ENCODE measurements at places on chromosomes 12 and 14.

DNA sequence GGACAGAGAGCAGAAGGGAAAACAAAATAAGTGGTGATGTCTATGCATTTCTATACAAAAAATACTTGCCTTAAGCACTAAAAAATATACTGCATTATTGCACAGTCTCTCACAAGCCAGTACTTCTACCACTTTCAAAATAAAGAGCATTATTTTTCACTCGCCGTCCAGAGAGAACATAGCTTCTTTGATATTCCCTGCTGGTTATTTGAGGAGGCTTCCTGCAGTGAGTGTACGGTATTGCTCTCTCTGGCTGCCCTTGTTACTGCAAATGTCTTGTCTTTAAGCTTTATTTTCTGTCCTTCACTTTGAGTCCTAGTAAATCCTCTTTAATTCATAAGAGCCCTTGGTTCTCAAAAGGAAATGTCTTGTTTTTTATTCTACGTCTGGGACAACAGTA is 81.1 kb downstream of the EML1 start:
- peak; percentile 29 for DNase-seq

- no peak for DNase-seq
Observed at GRCh38 chr12:102429211-102430154, 50.9 kb downstream of the IGF1 start.

GRCh38 chr14:103131580-103131979 is 8.3 kb downstream of the TNFAIP2 start:
- no peak for DNase-seq

GRCh38 chr14:31828946-31829868 is 247.9 kb upstream of the ARHGAP5 start:
- DNase-seq: peak; percentile 18

DNA sequence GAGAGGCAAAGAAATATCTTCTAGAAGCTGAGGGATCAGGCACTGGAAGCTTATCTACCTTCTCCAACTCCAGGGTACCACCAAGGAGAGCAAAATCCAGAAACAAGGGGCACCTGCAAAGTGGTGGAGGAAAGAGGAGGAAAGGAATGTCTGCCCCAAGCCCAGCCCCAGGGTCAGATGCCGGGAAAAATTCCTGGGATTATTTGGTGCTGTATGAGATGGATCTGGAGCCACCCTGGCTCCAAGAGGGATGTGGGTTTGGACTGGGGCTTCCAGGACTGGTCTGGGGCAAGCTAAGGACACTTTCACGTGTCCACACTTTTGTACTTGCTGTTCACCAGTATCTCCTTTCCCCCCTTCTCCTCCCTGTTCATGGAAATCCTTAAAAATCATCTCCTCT is 69.8 kb downstream of the DPF3 start:
- no peak for DNase-seq

DNA sequence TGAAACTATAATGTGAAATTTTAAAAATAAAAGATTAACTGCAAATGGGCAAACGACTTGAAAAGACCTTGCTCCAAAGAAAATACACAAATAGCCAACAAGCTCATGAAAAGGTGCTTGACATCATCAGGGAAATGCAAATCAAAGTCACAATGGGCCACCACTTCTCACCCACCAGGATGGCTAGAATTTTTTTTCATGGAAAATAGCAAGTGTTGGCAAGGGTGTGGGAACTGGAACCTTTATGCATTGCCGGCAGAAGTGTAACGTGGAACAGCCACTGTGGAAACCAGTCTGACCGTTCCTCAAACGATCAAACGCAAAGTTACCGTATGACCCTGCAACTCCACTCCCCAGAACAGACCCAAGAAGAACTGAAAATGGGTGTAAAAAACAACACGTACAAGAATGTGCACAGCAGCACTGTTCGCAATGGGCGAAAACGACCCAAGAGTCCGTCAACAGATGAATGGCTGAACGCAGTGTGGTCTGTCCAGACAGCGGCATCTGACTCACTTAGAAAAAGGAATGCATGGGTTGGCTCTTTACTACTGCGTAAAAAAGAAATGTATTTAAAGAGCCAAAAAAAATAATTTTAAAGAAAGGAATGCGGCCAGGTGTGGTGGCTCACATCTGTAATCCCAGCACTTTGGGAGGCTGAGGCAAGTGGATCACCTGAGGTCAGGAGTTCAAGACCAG is 40.2 kb downstream of the SCARB1 start:
- DNase-seq: no peak

DNA sequence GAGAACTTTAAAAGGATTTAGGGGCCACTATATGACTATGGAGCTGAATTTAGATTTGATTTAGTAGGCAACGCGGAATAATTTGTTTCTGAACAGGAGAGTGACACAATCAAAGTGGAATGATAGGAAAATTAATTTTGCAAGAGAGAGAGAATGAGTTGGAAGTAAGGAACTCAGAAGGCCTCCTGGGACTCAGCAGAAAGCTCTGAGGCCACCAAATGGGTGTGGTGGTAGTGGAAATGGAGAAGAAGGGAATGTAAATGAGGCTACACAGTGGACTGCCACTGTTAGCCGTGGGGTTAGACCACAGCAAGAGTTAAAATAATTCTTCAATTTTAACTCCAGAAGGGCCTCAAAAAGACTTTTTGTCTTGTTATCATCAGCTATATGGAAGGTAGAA is 102.7 kb downstream of the LRRK2 start:
- no peak for DNase-seq

DNA sequence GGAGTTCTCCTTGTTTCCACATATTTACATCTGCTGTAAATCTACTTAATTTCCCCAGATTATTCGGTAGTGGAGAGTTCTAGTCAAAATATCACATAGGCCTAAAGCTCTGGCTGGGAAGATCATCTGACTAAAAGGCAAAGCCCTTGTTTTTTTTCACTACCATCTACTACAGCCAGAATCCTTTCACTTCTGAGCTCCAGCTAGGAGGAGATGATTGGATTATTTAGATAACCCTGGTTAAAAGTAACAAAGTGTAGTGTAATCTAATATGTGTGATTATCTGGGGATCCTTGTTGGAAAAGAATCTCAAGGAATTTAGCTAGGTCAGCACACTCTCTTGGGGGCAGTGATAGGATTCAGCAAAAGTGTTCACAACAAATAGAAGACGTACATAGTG is 125.4 kb downstream of the DYRK2 start:
- no peak for DNase-seq

DNA sequence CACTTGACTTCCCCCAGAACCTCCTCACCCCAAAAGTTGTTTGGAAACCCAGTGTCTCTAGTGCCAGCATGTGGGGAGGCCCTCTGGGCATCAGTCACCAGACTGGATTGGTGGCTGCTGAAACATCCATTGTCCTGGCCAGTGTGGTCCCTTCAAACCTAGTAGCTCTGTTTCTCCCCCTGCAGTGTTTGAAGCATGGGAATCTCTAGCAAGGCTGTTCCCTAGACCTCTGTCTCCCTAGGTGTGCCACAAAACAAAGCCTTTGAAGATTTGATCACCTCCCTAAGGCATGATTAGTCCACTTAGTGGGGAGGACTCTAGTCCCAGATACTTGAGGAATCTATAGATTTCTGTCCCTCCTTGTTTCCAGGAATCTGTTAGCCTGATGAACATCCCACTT is 60.3 kb downstream of the ARF6 start:
- peak; percentile 32 for DNase-seq

DNA sequence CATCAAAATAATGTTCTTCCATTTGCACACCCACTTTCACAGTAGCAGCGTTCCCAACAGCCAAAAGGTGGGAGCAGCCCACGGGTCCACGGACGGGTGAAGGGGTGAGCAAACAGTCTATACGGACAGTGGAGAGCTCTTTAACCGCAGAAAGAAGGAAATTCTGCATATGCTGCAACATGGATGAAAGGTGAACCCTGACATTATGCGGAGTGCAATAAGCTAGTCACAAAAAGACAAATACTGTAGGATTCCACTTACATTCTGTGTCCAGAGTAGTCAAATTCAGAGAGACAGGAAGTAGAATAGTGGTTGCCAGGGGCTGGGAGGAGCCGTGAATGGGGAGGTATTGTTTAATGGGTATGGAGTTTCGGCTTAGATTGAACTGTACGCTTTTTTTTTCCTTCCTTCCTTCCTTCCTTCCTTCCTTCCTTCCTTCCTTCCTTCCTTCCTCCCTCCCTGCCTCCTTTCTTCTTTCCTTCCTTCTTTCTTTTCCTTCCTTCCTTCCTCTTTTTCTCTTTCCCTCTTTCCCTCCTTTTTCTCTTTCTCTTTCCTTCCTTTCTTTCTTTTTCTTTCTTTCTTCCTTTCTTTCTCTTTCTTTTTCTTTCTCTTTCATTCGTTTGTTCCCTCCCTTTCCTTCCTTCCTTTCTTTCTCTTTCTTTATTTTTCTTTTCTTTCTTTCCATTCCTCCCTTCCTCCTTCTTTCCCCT is 15.8 kb upstream of the ANKRD9 start:
- peak; percentile 81 for DNase-seq

DNA sequence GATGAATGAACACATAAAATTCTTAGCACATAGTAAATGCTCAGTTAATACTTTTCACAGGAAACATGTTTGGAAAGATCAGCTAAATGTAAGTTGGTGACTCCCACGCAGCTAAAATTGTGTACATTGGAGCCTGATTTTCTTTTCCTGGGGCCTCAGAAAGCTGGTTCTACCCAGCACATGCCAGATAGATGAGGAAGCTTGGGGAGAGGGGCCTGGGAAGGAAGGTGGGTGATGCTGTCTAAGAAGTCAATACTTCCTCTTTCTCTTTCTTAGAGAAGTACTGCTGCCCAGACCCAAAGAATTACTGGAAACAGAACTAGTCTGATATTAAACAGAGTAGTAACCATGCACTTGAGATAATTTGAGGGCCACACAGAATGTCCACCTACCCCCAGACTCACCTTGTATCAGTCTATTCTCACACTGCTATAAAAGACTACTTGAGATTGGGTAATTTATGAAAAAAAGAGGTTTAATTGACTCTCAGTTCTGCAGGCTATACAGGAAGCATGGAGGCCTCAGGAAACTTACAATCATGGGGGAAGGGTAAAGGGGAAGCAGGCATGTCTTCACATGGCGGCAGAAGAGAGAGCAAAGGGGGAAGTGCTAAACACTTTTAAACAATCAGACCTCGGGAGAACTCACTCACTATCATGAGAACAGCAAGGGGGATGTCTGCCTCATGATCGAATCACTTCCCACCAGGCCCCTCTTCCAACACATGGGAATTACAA is 123.3 kb upstream of the MED13L start:
- no peak for DNase-seq

DNA sequence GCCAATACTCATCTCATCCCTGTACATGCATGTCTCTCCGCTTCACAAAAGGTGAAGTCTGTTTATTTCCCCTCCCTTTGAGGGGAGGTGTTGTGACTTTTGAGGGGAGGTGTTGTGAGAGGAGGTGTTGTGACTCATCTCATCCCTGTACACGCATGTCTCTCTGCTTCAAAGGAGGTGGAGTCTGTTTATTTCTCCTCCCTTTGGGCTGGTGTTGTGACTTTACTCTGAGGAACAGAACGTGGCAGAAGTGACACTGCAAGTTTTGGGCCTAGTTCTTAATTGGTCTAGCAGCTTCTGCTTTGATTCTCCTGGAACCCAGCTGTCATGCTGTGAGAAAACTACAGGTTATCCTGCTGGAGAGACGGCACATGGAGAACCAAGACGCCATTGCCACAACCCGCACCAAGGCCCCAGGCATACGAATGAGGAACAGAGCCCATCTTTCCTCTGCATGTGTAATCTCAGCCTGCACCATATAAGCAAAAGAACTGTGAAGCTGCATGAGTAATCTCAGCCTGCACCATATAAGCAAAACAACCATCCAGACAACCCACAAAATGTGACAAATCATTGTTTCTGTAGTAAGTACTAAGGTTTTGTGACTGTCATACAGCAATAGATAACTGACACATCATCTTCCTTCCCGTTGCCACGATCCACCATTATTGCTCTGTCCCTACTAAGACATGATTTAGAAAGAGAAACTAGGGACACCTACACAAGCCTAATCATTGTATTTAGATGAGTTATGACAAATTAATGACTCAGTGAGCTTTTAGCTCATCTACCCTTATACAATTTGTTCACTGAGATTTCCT is 30.0 kb downstream of the GALNT4 start:
- no peak for DNase-seq

- no peak for DNase-seq
Observed at GRCh38 chr14:22400655-22401259, 188.3 kb downstream of the DAD1 start.

GRCh38 chr14:75426332-75427125 is 1.3 kb upstream of the JDP2 start:
- no peak for DNase-seq

GRCh38 chr12:118682656-118683055 is 298.7 kb upstream of the SRRM4 start:
- no peak for DNase-seq

DNA sequence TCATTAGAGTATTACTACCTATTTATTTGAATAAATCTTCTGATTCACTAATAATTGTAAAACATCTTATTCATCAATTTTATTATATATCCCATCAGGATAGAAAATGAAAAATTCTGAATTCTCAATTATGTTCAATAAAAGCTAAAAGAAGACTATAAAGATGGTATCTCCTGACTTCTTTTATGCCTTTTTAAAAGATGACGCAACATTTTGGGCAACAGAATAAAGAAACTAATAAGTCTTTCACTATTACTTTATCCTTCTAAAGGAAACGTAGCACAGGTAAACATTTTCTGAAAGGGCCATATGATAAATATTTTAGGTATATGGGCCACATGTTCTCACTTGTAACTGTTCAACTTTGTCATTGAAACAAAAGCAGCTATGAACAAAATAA is 10.1 kb upstream of the ATXN7L3B start:
- DNase-seq: no peak

DNA sequence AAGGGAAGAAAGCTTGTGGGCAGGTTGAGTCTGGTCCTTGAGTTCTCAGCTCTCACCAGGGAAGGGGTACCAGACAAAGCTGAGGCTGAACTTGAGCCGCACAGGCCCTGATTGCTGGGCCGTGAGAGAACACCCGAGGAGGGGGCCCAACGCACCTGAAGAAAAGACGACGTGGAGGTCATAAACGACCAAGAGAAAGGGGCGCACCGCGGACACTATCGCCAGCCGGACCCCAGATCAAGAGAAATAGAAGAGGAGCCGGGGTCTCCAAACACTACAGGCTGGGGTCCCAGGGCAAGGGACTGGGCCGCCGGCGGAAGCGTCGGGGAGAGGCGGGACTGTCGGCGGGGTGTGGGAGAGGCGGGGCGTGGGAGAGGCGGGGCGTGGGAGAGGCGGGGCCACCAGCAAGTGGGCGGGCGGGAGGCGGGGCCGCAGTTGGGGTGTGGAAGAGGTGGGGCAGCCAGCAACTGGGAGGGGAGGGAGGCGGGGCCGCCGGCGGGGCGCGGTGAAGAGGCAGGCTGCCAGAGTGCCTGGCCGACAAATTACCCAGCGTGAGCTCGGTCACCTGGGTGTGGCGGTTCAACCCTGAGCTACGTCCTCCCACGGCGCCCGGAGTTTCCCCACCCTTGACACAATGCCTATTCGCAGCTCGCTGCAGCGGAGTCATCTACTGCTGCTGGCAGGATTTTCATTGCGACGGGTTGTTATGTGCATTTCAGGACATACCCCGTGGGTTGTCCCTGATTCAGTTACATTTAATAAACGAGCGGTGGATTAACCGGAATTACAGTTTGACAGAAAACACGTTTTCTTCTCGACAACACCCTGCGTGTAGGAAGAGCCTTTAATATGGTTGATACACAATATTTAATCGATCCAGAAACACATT is 15.5 kb upstream of the NEMF start:
- DNase-seq: peak; percentile 99

- no peak for DNase-seq
Observed at GRCh38 chr12:94909663-94910062, 93.8 kb downstream of the NDUFA12 start.

All from NCI-H69 (cell line).